ENCODE measurements at places on chromosomes 6 and 20. TPM values are rescaled to one million over a fixed set of nuclear protein-coding genes. Genes with fewer than 3 reads are reported as not detected.

Gene SIRPA
- total RNA-seq, result 55.2 TPM

Gene UST
- 0.28 TPM for total RNA-seq

Gene TASP1
- 9.7 TPM for total RNA-seq

Gene PROCR
- total RNA-seq, result 124 TPM

Gene SYCP2
- total RNA-seq, result 3.1 TPM

Gene NRM
- total RNA-seq, result 3.1 TPM

Gene HLA-DPB1
- 22.4 TPM for total RNA-seq

Gene ACTR5
- total RNA-seq, result 14.1 TPM

Gene MCHR2
- total RNA-seq, result not detected

Gene GSTA2
- total RNA-seq, result not detected

Gene ADNP
- total RNA-seq, result 28.8 TPM

Gene HINT3
- total RNA-seq, result 13.0 TPM

Gene RAET1G
- not detected for total RNA-seq

Gene MUCL3
- total RNA-seq, result not detected

Gene BCAS4
- total RNA-seq, result 0.51 TPM
